Stimulated activated CD8-positive, alpha-beta memory T cell treated with anti-CD3 and anti-CD28 coated beads, Interleukin-4, amount 100 ng/mL, for 1 hour (primary cell): ENCODE measurements at places on chromosomes 3 and 15.

- no peak for DNase-seq
Measured at GRCh38 chr3:114550165-114550564, 256.3 kb downstream of the TIGIT start.

GRCh38 chr3:156732261-156732660 is 57.9 kb downstream of the TIPARP start:
- DNase-seq: no peak

- DNase-seq: no peak
Measured at GRCh38 chr3:54433846-54434245, 311.5 kb downstream of the CACNA2D3 start.

- DNase-seq: no peak
Measured at GRCh38 chr3:46221391-46221790, 13.3 kb upstream of the CCR1 start.

DNA sequence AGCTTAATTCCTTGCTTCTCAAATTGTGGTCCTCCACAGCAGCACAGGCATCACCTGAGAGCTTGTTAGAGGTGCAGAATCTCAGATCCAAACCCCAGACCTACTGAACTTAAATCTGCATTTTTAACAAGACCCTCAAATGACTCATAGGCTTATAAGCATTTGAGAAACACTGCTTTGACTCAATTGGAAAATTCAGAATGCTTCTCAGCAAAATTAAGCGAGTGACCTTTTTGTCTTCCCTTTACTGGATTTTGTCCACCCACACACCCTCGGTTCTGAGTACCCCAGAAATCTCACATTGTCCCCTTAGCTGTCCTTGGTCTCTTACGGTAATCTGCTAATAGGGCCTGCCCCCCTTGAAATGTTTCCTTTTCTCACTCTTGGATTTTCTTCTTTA is 17.9 kb downstream of the CD80 start:
- no peak for DNase-seq

- no peak for DNase-seq
Measured at GRCh38 chr3:37737134-37737533, 124.5 kb upstream of the CTDSPL start.

DNA sequence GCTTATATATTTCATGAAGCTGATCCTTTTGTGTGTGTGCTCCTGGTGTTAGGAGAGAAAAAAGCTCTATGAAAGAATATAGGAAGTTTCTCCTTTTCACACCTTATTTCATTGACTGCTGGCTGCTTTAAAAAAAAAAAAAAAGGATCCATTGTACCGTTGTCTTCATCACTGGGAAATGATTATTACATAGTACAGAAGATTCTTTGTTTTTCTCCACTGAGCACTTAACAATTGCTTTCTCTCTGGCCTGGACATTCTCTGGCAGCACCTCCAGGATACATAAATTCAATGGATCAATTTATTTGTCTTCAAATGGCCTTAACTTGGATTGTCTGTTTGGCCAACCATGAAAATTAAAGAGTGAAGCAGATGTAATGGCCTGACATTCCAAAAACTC is 37.2 kb downstream of the DPH3 start:
- DNase-seq: no peak

GRCh38 chr3:56975567-56975966 is 84.9 kb upstream of the SPATA12 start:
- DNase-seq: no peak

- no peak for DNase-seq
Measured at GRCh38 chr3:6680119-6680806, 180.7 kb upstream of the GRM7 start.

GRCh38 chr3:62233065-62233464 is 140.3 kb downstream of the FEZF2 start:
- no peak for DNase-seq

DNA sequence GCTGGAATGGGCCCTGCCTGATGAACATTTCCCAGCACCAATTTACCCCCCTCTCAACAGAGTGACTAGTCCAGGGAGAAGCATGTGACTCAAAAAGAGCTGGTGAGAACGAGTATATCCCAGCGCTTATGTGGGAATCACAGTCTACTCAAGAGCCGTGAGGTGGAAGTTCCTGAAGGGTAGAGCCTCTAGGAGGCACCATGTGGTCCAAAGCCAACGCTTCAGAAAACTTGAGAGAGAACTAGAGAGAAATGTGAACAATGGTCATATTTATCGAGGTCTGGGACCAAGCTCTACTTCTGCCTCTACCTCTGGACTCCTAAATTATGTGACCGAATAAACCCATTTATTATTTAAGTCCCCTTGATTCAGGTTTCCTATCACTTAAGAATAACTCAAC is 111.0 kb upstream of the RAP2B start:
- no peak for DNase-seq

DNA sequence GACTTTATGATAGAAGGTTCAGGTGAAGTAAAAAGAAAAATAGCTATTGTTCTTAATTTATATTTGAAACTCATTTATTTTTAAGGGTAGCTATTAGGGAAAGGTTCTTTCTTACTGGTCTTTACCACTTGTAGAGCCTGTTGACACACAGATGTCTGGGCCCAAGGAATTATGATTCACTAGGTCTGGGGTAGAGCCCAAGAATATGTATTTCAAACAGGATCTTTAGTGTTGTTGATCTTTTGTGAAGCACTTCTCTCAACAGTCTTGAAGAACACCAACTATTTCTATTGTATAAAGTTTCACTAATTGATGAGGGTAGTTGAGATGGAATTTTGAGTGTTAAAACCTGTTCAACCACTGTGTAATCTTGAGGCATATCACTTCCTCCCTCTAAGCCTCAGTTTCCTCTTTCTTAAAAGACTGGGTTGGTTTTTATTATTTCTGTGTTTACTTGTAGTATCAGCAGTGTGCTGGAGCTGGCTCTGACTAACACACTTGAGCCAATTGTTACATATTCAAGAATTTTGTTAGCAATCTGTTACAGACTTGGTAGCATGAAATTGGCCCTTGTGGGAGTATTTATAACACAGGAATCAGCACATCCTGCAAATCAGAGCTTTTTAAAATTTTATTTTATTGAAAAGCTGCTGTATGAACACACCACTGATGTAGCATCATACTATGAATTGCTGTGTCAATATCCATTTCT is 155.9 kb downstream of the RBMS3 start:
- no peak for DNase-seq

GRCh38 chr15:90839187-90840071 is 29.0 kb upstream of the FURIN start:
- DNase-seq: no peak

DNA sequence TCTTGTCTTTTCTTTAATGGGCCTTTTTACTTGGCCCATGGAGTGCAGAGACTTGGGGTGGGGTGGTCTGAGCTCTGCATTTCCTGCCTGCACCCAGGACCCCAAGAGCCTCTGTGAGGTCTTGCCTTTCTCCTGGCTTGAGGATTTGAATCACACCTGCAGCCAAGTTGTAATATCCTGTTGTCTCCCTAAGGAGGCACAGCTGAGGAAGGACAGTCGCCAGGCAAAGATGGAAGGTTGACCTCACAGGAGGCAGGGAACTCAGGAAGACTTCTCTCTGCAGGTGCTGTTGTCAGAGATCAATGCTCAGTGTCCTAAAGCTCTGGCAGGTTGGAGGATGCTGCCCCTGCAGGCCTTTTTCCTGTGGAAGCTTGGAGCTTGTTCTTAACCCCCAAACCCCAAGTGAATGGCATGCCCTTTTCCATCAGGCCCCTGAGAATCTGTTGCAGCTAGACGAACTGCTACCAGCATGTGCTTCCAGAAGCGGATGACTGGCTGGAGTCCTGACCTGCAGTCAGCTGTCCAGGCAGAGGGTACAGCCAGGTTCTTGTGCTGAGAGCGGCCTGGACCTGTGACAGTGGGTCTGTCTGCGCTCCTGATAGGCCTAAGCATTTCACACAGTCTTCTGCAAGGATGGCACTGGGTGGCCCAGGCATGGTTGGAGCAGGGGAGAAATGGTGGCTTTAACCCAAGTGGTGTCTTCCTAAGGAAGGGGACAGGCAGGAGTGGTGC is 120.0 kb downstream of the EEFSEC start:
- DNase-seq: no peak

DNA sequence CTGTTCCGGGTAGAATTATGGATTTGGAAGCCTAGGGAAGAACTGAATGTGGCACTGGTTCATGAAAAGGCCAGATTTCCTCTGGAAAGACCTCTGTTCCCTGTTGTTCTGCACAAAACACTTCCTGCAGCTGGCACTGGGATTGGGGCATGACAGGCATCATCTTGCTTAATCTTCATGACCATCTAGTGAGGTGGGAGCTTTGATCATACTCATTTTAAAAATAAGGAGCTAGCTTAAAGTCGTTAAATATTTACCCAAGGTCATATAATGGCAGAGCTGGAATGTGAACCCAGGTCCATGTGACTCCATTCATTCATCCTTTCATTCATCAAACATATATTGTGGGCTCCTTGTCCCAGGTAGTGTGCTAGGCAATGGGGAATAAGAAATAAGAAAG is 40.4 kb downstream of the EBLN2 start:
- DNase-seq: no peak

DNA sequence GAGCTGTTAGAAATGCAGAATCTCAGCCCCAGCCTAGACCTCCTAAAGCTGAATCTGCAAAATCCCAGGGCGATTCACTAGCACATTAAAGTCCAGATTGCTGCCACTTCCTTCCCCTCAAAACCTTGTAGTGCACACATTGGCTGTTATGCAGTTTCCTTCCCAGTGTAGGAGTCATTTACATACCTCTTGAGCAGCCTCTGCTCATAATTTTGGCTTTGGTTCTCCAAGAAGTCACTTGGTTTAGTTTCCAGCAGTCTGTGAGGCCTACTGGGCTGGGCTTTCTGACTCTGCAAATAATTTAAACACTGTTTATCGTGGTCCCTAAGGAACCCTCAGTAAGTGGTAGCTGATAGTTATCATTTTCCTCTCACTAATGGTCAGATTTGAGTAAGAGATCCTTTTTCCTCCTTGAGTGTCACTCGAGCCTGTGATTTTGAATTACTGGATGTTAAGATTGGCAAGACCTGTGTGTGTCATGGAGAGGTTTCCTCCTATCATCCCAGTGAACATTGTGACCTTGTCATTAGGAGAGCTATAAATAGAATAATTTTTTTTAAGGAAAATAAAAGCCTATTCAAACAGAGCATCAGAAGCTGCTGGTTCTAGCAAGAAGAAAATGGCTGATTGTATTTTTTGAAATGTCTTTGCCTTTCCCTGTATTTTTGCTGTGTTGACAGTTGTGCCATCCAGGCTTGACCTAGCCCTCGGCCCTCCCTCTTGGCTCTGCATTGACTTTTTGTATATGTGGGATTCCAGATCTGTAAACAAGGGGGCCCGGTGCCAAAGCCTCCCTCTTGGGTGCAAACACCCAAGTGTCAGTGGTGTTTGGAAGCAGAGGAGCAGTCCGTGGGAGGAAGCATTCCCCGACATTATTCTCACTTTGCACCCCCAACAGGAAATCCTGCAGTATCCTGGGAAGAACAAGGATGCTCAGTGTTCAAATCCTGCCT is 134.8 kb upstream of the ANKRD28 start:
- DNase-seq: no peak

- no peak for DNase-seq
Measured at GRCh38 chr15:74548241-74548640, 7.2 kb downstream of the ARID3B start.

DNA sequence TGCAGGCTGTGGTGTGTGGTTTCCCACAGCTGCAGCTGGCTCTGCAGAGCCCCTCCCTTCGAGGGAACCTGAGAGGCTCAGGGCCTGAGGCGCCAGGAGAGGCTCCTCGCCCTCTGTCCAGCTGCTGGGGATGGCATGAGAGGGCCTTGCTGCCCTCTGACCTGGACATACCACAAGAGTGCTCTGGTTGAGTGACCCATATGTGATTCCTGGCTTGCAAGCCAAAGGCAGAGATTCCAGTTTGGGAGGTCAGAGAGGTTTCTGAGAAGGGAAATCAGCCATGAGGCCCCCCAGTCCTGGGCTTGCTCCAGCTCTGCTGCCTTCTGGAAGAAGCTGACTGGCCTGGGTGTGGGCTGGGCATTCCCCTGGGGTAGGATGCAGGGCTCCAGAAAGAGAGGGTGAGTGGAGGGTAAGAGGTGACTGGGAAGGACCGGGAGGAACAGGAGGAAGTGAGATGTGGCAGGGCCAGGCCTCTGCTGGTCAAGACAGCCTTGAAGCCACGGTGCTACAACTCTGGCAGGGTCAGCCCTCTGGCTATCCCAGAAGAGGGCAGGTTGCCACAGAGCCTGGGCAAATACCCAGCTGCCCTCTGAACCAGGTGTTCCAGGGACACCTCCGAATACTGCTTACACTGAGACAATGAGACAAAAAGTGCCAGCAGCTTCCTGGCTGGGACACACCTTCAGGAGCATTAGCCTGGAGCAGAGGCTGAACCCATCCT is 16.0 kb upstream of the SRP14 start:
- DNase-seq: no peak

DNA sequence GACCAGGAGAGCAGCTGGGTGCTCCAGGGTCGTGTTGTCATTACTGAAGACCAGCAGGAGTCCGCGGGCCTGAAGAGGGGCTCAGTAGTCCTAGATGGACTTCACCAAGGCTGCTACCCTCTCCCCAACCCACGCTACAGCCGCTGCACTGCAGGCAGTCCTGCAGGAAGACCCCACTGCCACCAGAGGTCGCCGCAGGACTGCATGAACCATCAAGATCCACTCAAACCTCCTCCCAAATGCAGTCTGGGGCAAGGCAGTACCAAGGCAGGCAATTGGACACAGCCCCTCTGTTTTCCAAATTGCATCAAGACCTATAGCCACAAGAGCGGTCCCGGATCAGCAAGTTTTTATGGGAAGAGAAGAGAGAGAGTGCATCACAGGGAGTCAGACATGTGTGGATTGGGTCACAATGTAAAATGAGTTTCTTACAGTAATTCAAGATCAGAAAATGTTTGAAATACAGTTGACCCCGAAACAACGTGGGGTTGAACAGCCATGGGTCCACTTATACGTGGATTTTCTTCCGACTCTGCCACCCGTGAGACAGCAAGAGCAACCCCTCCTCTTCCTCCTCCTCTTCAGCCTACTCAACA is 46.7 kb downstream of the DZIP1L start:
- DNase-seq: peak; percentile 52

DNA sequence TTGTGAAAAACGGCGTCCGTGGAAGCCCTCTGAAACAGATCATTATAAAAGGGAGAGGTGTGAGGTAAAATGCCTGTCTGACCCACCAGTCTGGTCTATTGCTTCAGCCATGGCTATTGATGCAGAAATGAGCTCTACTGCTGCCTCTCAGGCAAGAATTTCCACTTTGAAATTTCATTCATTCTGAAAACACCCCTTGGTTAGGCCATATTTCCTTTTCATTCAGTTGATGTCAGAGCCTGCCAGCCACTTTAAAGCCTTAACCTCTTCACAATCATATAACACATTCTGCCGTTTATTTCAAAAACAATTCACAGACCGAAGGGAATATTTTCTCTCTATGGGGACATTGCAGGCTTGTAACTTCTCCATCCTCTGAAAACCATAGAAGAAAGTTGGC is 71.9 kb downstream of the FOXB1 start:
- DNase-seq: no peak

DNA sequence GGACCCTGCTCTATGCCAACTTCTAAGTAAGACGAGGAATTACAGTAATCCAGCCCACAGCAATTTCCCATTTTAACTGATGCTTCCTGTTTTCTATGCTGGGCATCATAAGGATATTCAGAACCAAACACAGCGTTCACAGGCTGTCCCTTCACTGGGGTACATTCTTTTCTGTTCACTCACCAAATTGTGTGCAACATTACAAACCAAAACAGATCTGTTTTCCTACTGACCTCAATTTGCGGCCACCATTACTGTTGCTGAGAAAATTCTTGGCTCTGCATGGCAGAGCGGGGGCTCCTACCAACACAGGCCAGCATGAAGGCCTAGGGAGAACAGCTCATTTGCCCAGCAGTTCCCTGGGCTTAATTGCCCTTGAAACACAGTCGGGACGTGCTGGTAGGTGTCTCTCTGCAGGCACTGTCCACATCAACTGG is 76.5 kb downstream of the MYO1E start:
- no peak for DNase-seq

GRCh38 chr3:193771653-193772421 is 178.8 kb downstream of the OPA1 start:
- DNase-seq: no peak
